ENCODE measurements at places on chromosomes 7 and 10.

DNA sequence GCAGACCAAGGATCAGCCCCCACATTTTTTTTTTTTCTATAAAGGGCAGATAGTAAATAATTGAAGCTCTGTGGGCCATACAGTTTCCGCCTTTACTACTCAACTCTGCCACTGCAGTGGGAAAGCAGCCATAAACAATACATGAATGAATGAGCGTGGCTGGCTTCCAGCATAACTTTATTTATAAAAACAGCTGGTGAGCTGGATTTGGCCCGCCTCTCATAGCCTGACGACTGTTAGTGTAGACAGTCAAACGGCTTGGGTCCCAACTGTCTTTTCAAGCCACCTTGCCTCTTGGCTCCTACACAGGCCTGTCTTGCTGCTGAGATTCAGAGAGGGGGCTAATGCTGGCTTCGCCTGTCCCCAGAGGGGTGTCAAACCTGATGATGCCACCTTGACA is 169.8 kb upstream of the GPR26 start:
- no peak for DNase-seq

- no peak for DNase-seq
Measured at GRCh38 chr7:36171503-36171902, 18.4 kb downstream of the EEPD1 start.

DNA sequence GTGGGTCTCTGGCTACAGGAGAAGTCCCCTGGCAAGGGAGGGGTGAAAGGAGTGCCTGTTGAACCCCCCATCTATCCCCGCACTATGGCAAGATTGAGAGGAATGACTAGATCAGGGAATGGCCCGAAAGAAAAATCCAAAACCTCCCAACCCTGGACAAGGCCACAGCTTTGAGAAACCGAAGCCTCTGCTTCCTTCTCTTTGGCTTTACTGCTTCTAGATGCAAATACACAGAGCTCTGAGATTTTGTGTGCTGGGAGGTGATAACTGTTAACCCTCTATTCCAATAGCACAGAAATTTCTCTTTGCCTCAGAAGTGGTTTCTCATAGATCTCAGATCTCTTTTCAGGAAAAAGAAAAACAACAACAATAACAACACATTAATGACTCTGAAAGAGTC is 15.0 kb downstream of the CAV1 start:
- no peak for DNase-seq

- no peak for DNase-seq
Measured at GRCh38 chr10:122163174-122164022, 107.7 kb upstream of the BTBD16 start.

- DNase-seq = no peak
Measured at GRCh38 chr10:48554656-48555055, 50.2 kb downstream of the ARHGAP22 start.

- DNase-seq = no peak
Measured at GRCh38 chr7:82335927-82336326, 107.7 kb downstream of the CACNA2D1 start.
